ENCODE measurements at places on chromosomes 1 and 21.

DNA sequence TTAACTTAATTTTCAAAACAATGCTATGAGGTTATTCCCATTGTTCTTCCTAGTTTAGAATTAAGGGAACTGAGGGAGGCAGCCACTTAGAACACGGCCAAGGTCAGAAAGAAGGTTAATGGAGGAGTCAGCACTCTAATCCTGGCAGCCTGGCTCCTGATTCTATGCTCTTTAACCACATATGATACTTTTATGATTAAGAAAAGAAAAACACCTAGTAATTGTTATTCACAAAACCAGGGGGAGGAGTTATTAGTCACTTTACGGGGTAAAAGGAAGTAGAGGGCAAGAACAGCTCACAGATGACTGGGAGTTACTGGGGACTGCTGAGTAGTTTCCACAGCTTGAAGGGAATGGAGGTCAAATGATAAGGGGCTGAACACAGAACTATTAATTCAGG is 38.6 kb downstream of the GADD45A start:
- DNase-seq, result no peak

- DNase-seq, result no peak
These were observed 19.9 kb downstream of the MYOM3 start for GRCh38 chr1:24091971-24092482.

- no peak for DNase-seq
These were observed 77.6 kb downstream of the LRRN2 start for GRCh38 chr1:204607910-204608309.

- no peak for DNase-seq
These were observed 143.0 kb upstream of the GRIK3 start for GRCh38 chr1:37177230-37177864.

- no peak for DNase-seq
These were observed 946 bp upstream of the HNRNPR start for GRCh38 chr1:23344987-23345472.

GRCh38 chr1:234997201-234997895 is 131.3 kb downstream of the TOMM20 start:
- DNase-seq, result no peak

GRCh38 chr1:164618202-164618564 is 59.2 kb downstream of the PBX1 start:
- no peak for DNase-seq

GRCh38 chr1:46576596-46576995 is 25.1 kb upstream of the KNCN start:
- DNase-seq, result no peak

DNA sequence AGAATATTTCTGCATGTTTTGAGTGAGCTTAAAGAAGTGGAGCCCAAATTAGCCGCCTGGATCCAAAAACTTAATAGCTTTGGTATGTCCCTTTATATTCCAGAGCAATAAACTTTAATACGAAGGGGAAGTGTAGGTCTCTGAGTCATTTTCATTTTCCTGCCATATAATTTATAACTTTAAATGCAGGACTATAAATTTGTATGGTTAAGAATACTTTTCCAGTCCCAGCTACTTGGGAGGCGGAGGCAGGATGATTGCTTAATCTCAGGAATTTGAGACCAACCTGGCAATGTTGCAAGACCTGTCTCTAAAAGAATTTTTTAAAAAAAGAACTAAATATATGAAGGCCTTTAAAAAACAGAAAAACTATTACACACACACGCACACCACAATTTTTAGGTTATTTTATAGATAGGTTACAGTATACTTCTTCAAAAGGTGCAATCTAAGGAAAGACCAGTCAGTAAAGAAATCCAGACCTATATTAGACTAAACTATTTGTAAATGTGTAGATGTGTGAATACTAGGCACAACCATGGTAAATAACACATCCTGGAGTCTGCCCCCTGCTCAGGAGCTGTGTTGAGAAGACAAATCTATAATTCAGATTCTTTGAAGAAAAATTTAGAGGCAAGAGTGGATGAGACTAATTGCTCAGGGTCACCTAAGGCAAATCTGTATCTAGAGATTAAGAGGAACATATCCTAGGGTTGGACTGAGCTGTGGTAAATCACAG is 80.3 kb downstream of the TTC3 start:
- DNase-seq, result no peak

DNA sequence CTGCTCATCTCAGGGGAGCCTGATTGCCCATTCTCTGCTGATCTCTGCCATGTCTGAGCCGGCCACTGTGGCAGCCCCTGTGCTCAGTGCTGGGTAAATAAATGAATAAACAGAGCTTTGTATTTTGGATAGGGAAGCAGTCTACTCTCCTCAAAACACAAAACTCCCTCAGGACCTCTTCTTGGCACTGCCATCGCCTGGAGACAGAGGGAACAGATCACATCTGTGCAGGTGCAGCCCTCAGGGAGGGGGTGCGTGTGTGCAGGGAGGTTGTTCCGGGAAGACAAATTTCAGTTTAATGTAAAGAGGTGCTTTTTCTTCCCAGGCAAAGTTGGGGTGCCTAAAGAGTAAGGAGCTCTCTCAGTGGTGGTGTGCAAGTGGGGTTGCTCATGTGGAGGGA is 7.7 kb upstream of the FAM167B start:
- DNase-seq, result no peak

DNA sequence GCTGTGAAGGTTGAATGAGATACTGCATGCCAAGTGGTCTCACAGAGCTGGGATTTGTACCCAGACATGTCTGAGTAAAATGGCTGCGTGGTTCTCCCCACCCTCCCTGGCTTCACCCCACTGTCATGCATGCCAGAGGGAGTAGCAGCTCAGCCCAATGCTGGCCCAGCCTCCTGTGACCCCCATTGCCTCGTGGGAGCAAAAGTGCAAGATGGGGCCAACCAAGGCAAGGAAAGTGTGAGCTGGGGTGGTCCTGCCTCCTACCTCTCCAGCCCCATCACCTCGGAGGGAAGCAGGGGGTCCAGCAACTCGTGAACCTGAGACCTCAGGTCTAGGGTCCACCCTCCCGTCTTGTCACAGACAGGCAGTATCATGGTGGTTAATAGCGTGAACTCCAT is 209.8 kb upstream of the GRIK3 start:
- no peak for DNase-seq

GRCh38 chr21:34201481-34201858 is 128.1 kb downstream of the MRPS6 start:
- no peak for DNase-seq

DNA sequence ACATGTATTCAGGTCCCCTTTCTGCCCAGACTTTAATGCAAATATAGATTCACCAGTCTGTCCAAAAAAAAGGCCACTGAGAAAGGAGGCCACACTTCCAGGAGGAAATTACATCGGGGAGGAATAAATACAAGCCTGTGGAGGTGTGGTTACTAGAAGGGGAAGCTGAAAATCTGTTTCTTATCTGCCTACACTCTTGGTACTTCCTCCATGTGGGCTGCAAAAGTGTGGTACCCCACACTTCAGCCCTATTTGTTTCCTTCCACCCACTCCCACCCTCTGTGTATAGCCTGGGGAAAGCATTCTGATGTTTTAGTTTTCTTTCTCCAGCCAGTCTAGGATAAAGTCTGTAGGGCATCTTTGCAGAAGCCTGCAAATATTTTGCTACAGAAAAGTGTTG is 38.4 kb downstream of the UTP25 start:
- no peak for DNase-seq

DNA sequence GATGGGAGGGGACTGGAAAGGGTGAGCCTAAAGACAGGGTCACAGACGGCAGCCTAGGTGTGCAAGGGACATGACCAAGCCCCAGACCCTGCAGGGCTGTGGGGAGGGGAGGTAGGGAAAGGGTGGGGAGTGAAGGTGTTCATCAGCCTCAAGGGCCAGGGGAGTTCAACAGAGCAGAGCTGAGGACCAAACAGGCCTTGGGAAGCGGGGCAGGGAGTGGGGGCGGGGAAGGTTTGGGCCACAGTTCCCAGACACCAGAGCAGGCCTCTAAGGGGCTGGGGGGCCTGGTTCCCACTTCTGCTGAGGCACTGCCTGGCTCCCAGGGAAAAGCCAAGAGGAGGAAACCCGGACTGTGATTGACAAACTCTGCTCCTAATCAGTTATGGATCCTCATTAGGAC is 456.3 kb downstream of the MATN1 start:
- no peak for DNase-seq

- DNase-seq, result no peak
These were observed 24.5 kb downstream of the CLIC6 start for GRCh38 chr21:34693192-34693810.

- DNase-seq, result no peak
These were observed 66.0 kb upstream of the HMGB4 start for GRCh38 chr1:33797849-33798248.

GRCh38 chr1:184199036-184199435 is 147.5 kb downstream of the TSEN15 start:
- no peak for DNase-seq

DNA sequence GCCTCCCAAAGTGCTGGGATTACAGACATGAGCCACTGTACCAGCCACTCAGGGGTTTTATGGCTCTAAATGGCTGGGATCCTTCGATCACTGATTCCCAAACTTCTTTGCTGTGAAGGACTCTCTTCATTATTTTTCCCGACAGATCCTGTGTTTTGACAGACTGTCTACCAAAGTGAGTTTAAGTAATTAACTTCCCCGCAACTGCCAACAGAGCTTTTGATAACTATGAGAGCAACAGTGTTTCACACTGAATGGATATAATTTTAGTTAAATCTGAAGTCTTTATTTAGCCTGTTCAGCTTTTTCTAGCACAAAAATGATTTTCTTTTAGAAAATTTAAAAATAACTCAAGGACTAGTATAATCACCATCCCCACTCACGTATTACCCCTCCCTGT is 12.6 kb upstream of the RABIF start:
- DNase-seq, result no peak

GRCh38 chr1:231395998-231396390 is 26.1 kb downstream of the EGLN1 start:
- DNase-seq, result no peak

DNA sequence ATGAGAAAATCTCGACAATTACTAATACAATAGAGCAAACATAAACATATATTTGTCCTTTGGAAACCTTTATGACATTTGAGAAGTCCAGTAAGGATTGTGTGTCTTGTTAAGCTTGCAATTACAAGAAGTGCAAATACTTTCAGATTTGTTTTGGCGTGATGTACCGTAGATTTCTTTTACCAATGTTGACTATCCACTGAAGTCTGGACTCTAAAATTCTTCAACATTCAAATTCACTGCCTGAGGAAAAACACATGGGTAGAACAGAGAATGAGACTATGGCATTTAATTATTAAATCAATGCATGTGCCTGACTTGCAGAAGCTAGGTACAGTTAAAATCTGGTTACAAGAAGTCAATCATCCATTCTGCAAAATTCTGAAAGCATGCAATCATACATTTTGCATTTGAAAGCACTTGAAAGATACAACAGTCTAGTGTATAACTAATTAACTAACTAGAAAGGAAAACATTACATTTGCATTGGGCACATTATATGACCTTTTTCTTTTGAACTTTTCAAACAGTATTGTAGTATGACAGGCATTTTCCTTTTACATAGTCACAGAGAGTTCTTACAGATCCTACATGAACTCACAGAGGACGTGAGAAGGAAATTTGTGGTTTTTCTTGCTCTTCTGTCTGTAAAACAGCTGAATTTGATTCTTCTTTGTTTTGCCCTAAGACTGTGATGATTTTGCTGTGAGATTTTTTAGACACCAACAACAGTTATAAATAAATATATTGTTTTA is 511.1 kb upstream of the ADGRL4 start:
- no peak for DNase-seq

DNA sequence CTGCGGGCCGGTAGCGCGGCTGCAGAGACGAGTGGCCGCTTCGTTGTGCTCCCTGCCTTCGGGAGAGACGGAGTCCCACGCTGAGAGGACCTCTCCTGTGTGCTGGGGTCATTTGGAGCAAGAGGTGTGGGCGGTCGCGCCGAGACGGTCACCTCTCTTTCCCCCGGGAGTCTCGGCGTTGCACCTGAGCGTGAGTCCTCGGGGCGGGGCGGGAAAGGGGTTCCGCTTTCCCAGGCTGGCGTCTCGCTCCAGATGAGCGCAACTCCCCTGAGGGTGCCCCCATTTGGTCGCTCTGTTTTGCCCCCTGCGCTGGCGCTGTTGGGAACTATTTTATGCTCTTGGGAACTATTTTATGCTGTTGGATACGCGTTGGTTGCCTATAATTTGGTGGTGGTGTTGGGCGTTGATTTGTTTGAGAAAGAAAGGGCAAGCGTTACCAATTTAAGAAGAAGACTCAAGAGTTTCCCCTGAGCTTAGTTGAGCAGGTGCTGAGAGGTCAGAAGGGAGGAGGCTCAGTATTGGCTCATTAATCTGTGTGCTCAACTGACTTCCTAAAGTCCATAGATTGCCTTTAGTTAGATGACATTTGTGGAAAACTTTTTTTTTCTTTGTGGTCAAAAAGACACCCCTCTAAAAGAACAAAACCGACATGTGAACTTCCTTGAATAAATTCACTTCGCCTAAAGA is 683 bp downstream of the LRRC8B start:
- DNase-seq, result no peak

DNA sequence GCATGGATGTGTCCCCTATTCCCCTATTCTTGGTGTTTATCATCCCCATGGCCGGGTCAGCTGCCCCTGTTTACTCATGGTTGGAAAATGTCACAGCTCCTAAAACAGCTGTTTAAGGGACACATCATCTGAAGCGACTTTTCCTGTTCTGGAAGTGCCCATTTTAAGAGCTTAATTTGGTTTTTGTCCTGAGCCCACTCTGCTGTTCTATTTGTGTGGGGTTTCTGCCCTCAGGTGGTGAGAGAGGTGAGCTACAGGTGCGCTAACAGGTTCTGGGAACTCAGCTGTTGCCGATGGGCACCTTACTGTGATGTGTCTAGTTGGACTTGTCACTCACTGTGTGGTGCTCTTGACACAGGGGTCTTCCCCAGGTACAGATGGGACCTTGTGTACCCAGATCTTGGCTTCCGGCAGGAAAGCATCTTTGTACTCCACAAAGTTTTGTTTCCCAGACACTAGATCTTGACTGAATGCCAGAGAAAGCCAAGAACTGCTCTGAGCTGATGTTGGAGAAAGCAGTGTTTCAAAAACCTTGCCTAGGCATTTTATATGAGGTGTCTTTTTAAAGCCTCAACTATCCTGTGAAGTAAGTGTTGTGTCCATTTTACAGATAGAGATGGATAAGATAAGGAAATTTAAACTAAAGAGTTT is 59.0 kb upstream of the CD1D start:
- no peak for DNase-seq

DNA sequence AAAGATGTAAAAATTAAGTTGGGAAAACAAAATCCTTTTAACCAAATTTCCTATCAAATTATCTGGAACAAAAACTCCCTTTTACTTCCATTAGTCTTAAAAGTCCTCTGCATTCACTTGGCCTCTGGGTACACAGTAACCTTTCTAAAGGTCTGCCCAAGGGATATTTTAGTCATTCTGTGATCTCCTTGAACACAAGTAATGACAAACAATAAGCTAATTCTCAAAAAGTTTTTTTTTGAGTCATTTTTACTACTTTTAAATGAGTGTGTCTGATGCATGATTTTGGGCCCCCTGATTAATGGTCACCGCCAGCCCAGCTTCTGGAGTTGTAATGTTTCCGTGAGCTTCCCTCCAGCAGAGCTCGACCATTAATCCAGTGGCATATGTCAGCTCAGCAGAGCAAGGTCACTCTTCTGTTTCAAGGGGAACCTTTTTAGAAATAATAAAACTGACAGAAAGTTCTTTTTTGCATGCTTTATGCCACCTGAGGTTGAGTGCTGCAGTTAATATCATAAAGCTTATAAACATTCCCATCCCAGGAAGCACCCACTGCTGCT is 14.3 kb downstream of the SAMSN1 start:
- DNase-seq, result no peak

- DNase-seq, result no peak
These were observed at the start of gene EXTL1 for GRCh38 chr1:26021647-26022403. TSS of gene EXTL1 (plus strand) at chr1:26021775. CDS start at chr1:26022647, 872 bp downstream.

Data from stimulated activated CD4-positive, alpha-beta T cell treated with anti-CD3 and anti-CD28 coated beads, Interleukin-15, amount 100 ng/mL, for 1 hour (primary cell).